Endothelial cell (in vitro differentiated cells): ENCODE measurements at places on chromosomes 1 and 21.
A peak's percentile ranks its signal among the peaks of the same experiment; 100 is the strongest.

DNA sequence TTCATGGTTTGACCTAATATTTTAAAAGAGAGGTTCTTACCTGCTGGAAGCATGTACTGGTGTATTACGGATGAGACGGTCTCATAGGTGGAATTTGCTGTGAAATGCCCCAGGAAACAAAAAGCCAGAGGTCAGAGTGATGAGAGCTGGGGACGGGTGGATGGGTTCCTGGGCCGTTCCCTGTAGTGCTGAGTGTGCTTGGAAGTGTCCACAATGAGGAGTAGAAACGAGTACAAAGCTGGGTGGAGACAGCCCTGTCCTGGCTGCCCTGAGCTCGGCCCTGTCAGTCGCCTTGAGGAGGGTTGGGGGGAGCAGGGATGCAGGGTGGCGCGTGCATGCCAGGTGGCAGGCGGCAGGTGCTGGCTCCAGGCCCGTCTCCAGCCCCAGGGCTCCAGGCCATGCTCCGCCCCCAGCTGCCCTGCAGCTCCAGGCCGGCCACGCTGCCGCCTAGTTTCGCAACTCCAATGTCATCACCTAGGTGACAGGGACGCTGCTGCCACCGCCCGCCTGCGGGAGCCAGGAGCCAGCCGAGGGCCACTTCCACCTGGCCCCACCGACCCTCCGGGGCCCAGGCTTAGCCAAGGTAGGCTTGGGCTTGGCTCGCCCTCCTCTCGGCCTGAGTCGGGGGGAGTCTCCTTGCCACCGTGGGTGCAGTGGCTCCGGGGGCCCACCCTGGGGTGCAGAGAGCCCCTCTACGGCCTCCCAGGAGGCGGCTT lies 16.4 kb downstream of the TP73 start:
- DNase-seq, result no peak

GRCh38 chr1:156281281-156281680 lies 1.3 kb downstream of the SMG5 start:
- no peak for DNase-seq

GRCh38 chr1:15736038-15736891 lies at the start of gene SLC25A34:
SLC25A34 (plus strand) TSS chr1:15736258; CDS start chr1:15736486, 228 bp downstream.
- no peak for DNase-seq

DNA sequence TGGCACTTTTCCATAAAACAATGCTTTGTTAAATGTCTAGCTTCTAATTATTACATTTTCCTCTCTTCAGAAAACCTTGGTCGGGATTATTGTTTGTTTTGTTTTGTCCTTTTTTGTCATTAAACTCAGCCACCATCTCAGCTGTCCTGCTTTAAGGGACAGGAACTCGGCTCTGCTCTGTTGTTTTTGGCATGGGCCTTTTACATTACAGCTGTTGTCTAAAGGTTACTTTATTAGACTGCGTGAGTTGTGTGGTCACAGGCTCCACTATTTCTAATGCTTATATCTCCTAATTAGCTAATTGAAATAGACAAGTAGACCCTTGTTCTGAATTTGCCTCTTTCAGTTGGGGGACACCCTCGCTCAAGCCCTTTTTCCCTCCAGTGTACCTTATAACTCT lies 1.6 kb downstream of the PALMD start:
- DNase-seq, result no peak

GRCh38 chr1:59703918-59704378 lies 110.8 kb upstream of the HOOK1 start:
- no peak for DNase-seq

DNA sequence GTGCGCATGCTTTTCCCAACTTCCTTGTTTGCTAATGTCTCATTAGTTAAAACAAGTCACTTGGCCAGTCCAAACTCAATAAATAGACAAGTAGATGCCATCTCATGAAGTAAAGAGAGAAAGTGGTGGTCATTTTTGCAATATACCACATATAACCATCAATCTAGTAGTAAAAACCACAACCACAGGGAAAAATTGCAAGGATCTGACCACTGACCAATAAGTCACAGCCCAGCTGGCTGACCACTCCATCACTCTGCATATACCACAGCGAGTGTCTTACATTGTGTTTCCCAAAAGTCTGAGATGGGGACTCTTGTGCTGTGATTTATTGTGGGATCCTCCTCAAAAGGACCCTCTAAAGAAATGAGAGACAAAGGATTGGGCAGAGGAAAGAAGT lies 76.0 kb downstream of the FH start:
- DNase-seq, result no peak

GRCh38 chr1:184935920-184936798 lies 38.1 kb downstream of the NIBAN1 start:
- no peak for DNase-seq

DNA sequence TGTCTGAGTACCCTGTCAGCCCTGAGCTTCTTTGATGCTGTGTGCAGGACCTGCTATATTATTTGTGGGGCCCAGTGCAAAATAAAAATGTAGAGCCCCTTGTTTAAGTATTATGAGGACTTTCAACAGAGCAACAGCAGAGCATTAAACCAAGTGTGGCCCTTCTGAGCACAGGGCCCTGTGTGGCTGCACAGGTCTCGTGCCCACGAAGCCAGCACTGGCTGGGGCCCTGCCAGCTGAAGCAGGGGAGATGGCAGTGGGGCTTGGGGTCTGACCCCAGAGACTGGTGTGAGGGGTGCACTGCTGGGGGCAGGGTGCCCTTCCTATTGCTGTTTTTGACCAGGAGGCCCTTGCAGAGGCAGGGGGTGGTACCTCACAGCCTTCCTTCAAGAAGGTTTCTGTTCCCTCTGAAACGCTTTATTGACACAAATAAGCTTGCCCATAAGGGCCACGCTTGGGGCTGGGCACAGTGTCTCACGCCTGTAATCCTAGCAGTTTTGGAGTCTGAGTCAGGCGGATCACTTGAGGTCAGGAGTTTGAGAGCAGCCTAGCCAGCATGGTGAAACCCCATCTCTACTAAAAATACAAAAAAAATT lies 2.2 kb upstream of the SEMA4A start:
- DNase-seq, result no peak

DNA sequence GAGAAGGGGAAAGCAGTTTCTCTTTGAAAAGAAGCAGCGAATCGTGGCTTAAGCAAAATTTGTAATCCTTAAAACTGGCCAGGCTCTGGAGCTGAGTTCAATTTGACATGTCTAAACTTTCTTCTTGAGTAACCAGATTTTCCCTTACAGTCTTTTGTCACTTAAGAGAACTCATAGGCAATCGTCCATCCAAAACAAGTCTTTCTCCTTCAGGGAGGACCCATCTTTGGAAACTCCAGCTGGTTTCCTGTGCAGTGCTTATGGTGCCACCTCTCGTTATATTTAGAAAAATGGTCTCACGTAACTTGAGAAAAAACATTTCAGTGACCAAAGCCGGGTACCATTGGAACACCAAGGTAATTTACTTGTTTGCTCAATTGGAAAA lies 1.8 kb upstream of the PTTG1IP start:
- no peak for DNase-seq

GRCh38 chr1:2556277-2556677 lies at the start of gene TNFRSF14:
TNFRSF14 (plus strand) TSS chr1:2556371; CDS start chr1:2556665, 294 bp downstream.
- DNase-seq, result no peak

DNA sequence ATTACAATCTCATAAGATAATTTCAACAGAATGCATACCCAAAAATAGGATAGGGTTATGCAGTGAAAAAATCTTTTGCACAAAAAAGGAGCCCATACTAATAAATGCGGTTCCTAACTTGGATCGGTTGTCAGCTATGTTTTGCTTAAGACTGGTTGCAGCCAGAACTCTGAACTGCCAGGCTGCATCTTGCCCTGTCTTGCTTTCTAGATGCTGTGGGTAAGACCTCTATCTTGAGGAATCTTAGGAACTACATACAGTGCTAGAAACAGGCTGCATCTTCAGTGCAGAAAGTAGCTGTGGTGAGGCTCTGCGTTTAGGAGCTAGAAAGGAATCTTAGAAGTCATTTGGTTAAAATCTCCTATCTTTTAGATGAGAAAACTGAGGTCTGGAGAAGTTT lies 45.6 kb upstream of the PLA2G4A start:
- no peak for DNase-seq

DNA sequence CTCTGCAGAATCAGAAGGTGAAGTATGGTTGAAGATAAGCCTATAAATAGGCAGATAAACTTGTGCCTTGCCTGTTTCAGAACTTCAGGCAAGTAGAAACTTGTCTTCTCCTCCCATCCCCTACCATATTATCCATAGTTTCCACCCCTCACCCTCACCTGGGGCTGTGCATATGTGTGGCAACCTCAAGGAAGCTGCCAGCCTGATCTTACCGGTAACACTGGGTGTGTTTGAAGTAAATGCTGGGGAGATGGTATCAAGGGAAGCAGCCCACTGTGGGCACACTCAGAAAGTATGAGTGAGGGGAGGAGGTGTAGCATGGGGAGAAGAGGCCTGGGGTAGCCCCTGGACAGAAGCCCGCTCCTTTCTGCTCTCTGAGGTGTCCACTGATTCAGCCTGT lies 14.5 kb downstream of the VANGL2 start:
- DNase-seq, result no peak

GRCh38 chr1:76759950-76760349 lies 107.3 kb upstream of the ST6GALNAC5 start:
- no peak for DNase-seq

DNA sequence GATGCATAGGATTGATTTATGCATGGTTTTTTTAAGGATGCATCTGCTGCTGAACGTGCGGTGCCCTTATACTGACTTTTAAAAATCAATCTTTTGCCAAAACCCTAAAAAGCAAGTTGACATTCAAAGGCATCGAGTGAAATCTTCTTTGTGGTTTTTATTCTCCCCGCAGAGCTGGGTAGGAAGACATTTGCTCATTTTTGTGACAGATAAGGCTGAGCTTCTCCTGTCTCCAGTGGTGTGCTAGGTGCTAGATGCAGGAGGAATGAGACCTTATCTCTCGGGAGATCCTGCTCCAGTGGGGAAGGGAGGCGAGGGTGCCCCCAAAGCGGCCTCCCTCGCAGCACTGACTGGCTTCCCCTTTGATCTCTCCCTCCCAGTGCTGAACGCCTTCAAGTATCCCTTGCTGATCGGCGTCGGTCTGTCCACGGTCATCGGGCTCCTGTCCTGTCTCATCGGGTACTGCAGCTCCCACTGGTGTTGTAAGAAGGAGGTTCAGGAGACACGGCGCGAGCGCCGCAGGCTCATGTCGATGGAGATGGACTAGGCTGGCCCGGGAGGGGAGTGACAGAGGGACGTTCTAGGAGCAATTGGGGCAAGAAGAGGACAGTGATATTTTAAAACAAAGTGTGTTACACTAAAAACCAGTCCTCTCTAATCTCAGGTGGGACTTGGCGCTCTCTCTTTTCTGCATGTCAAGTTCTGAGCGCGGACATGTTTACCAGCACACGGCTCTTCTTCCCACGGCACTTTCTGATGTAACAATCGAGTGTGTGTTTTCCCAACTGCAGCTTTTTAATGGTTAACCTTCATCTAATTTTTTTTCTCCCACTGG lies 14.9 kb upstream of the CD101 start:
- DNase-seq, result no peak

- DNase-seq, result no peak
These were observed 17.4 kb downstream of the PDXK start for GRCh38 chr21:43736224-43736883.

- DNase-seq, result no peak
These were observed 83.1 kb upstream of the IRF2BP2 start for GRCh38 chr1:234692966-234693580.

- no peak for DNase-seq
These were observed 10.6 kb downstream of the SLC35D1 start for GRCh38 chr1:67043366-67043765.

DNA sequence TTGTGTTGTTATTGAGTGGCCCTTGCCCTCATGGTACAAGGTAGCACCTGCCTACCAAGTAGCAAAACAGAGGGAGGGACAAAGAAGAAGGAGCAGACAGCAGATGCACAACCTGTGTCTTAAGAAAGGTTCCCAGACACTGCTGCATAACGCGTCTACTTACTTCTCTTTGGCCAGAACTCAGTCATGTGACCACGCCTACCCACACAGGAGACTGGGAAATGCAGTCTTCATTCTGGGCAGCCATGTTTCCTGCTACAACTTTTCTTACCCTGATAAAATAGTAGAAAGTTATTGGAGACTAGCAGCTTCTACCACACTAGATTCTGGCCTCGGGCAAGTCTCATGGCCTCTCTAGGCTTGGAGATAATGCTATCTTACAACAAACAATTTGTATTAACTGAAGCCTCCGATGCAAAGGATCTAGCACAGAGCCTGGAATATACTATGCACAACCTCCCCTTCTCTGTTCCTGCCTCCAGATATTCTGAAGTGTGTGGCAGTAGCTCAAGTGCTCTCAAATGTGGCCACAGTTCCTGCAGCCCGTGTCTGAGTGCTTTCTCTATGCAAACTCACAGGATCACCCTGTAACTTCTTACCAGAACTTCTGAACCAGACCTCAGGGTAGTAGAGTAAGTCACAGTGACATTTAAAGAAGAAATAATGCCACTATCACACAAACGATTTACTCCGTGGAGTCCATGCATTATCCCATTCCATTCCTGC lies 34.1 kb upstream of the BTG2 start:
- DNase-seq, result no peak

- DNase-seq, result no peak
These were observed 3.5 kb downstream of the OLFML2B start for GRCh38 chr1:162020150-162020549.

- peak; percentile 45 for DNase-seq
These were observed at the start of gene NKAIN1 for GRCh38 chr1:31239653-31240241. NKAIN1 (minus strand) TSS chr1:31239887; CDS start chr1:31239547, 340 bp downstream.

DNA sequence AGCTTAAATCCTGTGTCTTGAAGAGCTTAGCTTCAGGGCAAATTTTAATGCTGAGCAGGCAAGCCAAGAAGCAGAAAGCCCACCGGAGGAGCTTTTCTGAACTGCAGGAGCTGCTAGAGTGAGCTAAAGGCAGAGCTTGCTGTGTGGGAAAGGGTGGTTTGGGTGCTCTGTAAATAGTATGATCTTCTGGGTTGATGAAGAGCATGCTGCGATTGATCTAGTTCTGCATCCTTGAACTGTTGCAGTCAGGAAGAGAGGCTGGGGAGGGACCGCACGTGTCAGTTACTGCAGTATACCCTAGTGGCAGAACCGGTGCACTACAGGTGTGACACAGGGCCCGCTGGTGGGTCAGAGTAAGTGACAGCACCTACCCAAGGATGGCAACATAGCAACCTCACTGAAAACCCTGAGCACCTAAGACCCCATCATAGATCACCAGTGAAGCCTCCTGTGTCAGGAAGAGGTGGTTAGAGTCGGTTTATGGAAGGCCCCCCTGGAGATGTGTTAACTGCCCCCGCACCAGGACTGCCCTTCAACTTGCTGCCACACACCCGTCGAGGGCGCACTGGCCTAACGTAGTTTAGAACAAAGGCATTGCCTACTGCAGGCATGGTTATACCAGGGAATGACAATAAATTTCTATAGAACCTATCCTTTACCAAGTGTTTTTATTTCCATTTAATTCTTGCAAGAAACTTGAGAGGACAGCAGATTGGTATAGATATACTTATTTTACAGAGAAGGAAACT lies 146.0 kb upstream of the KIAA0040 start:
- DNase-seq, result peak; percentile 72

GRCh38 chr1:3337798-3338724 lies 116.4 kb upstream of the ARHGEF16 start:
- DNase-seq, result no peak
